Mesenchymal stem cell (in vitro differentiated cells and primary cell): ENCODE measurements at places on chromosomes 2 and 18.
A peak's percentile ranks its signal among the peaks of the same experiment; 100 is the strongest.

DNA sequence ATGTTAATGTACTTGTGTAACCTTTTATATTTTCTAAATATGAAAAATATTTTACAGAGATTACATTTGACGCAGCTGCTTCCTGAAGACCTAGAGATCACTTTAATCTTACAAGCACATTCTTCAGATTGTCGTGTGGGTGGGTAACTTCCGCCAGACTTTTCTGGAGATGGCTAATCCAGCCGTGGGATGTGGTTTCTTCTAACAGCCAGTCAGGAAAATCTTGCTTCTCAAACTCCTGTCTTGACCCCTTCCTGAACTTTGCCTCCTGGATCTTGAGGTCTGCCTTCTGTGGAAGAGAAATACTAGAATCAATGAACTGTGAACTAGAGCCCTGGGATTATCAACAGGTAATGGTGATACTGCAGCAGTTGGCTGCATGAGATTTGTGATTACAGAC is 401.6 kb upstream of the TNP1 start:
- DNase-seq, result no peak

DNA sequence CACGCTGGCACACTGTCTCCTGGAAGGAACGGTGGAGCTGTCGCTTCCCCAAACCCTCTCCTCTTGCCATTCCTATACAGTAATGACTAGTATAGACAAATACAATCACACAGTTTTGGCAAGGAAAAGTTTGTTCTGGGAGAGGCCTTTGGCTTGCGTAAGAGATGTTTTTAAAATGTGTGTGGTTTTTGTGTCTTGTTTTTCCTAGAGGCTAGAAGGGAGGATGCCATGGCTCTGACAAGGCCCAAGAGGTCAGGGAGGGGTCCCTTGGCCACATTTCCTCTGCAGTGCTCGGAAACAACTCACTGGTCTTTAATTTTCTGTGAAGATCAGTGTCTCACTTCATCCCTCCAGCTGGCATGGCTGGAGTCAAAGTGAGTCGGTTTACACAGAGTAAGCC is 195.9 kb downstream of the SH3RF3 start:
- peak; percentile 96 for DNase-seq

DNA sequence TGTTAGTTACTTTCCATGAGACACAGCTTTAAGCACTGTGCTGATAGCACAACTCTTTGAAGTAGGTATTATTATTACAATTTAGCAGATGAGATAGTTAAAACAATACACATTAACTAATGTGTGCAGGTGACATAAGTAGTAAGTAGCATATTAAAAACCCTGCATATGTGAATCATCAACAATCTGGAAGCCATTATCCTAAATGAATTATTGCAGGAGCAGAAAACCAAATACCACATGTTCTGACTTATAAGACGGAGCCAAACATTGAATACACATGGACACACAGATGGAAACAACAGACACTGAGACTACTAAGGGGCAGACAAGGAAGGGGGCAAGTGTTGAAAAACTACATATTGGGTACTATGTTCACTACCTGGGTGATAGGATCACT is 300.3 kb upstream of the GULP1 start:
- DNase-seq, result no peak

DNA sequence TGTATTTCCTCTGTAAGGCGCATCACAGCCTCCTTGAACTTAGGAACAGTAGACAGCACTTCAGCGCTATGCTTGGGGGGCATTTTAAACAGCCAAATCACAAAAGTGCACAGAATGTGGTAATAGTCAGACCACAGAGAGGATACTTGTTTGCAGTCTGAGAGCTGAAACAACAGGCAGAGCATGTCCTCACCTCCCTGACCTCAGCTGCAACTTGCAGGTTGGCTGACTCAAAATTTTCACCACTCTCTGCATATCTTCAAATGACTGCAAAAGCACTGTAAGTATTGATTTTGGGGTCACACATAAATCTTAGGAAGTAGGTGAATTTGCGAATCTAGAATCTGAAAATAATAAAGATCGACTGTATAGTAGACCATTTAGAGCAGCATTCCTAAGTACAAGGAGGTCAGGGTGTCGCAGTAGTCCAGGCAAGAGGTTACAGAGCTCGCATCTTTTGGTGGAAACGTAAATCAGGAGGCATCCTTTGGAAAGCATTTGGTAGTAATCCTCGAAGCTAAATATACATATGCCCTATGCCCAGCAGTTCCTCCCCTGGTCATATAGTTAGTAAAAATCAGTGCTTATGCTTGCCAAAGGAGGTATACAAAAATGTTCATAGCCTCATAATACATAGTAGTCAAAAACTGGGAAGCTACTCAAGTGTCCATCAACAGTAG is 108.2 kb upstream of the MYCN start:
- no peak for DNase-seq

GRCh38 chr2:20430035-20430434 is 16.8 kb upstream of the RHOB start:
- no peak for DNase-seq

DNA sequence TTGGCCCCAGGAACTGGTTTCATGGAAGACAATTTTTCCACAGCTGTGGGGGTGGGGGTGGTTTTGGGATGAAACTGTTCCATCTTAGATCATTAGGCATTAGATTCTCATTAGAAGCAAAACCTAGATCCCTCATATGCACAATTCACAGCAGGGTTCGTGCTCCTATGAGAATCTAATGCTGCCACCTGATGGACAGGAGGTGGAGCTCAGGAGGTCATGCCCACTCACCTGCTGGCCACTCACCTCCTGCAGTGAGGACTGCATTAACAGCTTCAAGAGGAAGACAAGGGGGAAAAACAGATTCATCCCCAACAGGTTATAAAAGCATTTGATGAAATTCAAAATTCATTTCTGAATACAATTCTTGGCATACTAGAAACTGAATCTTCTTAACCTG is 38.5 kb downstream of the THAP4 start:
- no peak for DNase-seq

- peak; percentile 45 for DNase-seq
Measured at GRCh38 chr2:160747501-160748170, 254.0 kb upstream of the RBMS1 start.

- DNase-seq, result no peak
Measured at GRCh38 chr2:137316075-137316474, 550.7 kb downstream of the THSD7B start.

GRCh38 chr2:191376981-191377629 is 131.9 kb downstream of the MYO1B start:
- DNase-seq, result peak; percentile 94

- peak; percentile 25 for DNase-seq
Measured at GRCh38 chr18:36661999-36662398, 166.8 kb downstream of the TPGS2 start.

DNA sequence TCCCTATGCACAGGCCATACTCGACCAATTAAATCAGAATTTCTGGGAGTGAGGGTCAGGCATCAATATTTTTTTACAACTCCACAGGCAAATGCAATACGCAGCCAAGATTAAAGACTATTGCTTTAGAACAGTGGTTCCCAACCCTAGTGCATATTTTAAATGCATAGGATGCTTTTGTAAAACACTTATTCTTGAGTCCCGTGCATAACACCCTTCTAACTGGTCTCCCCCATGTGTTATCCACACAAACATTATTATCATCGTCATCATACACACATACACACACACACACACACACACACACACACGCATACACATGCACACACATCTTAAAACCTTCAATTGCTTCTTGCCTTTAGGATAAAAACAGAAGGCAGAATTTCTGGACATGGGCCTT is 145.0 kb upstream of the PELI1 start:
- no peak for DNase-seq
